Endodermal cell (in vitro differentiated cells): ENCODE measurements at places on chromosomes 3 and 15.

DNA sequence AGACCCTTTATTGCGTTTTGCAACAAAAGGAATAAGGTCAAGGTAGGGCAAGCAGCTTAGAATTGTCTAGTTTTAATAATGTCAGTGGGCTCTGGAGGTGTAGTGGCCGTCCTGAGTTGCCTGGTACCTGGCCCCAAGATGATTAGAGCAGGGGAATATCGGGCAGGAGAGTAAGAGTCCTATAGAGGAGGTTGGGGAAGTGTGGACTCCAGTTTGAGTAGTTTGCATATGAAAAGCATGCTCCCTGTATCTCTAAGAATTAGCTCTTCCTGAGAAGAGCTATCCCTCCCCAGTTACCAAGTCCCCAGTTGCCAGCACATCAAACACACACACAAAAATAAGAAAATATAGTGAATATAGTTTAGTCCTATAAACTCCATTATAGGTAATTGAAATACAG lies 49.2 kb upstream of the ST3GAL6 start:
- no peak for DNase-seq

GRCh38 chr3:135147657-135148056 lies 352.6 kb downstream of the EPHB1 start:
- DNase-seq: no peak

DNA sequence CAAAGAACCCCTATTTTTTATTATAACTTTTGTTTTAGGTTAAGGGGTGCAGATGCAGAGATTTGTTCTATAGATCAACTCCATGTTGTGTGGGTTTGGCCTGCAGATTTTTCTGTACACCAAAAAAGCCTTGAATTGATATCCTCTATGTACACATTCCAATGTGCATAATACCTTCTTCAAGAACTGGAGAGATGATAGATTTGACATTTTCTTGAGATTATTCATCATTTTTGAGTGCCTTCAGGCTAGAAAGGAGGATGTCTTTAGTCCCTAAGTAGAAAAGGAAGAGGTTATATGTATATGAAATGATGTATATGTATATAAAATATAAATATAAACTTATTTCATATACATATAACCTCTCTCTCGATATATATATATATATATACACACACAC lies 1190.0 kb upstream of the ALCAM start:
- no peak for DNase-seq

GRCh38 chr3:3157484-3157883 lies 22.0 kb downstream of the CRBN start:
- DNase-seq: no peak

- DNase-seq: peak; percentile 76
These were observed 38.7 kb downstream of the HSPBAP1 start for GRCh38 chr3:122754929-122755328.

DNA sequence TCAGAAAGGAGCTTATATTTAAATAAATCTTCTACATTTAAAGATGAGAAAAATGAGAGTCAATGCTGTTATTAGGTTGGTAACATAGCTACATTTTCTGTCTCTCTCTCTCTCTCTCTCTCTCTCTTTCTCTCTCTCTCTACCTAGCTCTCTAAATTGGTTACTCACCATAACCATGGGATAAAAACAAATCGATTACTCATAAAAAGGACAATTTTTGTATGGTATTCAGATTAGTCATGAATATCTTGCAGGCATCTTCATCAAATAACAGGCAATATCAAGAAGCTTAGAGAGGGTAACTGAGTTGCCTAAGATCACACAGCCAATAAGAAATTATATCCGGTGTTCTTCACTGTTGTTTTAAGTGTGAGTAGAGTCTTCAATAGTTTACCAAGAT lies 81.8 kb upstream of the ALCAM start:
- no peak for DNase-seq

GRCh38 chr3:66395635-66396034 lies 105.2 kb downstream of the LRIG1 start:
- peak; percentile 43 for DNase-seq

DNA sequence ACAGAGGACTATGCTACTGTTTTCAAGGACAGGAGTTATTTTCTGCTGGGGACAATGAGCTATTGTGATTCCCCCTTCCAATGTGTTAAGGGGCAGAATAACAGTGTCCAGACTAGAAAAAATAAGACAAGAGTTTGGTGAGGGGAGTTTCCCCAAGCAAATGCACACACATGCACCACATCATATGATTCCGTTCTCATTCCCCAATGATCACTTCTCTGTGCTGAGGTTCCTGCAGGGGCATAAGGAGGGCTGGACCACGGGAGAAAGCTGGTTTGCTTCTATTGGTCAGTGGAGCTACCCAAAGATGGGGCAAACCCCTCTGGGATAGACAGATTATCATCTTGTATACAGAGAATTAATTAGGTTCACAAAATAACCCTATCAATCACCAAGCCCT lies 80.6 kb downstream of the RBPMS2 start:
- DNase-seq: no peak

- DNase-seq: no peak
These were observed 4.6 kb upstream of the DENND4A start for GRCh38 chr15:65796610-65797078.

- no peak for DNase-seq
These were observed 1233.1 kb downstream of the OTOL1 start for GRCh38 chr3:162729686-162730085.

- peak; percentile 65 for DNase-seq
These were observed 84.6 kb upstream of the CDV3 start for GRCh38 chr3:133488785-133489367.

DNA sequence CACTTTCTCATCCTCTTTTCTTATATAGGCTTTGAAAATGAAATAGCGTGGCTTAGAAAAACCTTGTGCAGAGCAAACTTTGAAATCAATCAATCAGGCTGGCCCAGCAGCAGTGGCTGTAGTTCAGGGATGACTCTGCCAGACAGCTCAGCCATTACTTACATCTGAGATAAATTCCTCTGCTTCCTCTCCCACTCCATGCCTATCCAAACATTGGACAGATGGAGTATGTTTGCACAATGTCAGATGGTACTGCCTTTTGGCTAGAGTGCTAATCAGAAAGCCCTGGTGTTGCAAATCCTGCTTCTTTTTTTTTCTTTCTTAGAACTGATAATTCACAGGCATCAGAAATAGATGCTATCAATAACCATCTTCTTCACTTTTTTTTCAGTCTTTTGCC lies 1065.1 kb downstream of the AGBL1 start:
- no peak for DNase-seq

DNA sequence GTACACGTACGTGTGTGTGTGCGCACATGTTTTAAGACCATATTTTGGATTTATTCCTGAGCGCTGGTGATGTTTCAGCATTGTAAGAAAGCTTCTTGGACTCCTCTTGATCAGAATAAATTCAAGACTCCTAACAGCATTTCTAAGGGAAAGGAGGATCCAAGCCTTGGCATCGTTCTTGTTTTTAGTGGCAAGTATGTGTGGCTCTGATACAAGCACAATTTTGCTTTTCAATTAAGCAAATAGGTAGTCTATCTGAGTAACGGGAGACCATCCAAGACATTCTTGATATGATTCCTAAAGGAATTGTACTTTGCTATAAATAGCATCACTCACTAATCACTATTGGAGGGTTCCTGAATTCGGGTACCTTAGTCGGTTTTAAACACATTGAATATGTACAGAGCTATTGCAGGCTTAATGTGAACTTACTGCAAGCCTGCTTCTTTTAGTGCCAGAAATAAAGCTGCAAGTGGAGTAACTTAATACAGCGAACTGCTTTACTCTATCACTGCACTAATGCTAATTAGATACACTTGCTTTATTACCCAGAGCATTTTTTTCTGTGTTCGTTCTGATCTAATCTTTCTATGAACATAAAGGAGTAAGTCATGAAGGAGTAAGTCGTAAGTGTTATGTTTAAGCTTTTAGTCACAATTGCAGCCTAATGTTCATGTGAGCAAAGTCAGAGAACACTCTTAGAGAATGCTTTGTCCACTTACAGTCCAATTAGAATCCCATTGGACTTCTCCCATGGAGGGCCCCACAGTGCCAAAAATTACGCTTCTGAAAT lies 186.3 kb downstream of the MCTP2 start:
- DNase-seq: no peak

- DNase-seq: no peak
These were observed 4.1 kb upstream of the EOMES start for GRCh38 chr3:27726240-27726639.

DNA sequence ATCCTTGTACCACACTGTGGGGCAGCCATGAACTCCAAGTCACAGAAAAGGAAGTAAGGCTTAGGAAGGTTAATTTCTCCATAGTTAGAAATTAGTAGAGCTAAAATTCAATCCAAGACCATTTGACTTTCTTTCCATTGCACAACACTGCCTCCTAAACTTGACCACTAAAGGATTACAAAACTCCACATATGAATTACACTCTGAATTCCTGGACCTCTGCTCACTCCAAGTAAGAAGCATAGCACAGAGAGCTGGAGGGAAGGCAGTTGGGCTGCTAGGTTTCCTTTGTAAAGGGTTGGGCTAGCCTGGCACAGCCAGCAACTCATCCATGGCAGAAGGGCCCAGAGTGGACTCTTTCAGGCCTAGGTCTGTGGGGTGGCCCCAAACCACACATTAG lies 134.4 kb downstream of the MYLK start:
- DNase-seq: no peak

DNA sequence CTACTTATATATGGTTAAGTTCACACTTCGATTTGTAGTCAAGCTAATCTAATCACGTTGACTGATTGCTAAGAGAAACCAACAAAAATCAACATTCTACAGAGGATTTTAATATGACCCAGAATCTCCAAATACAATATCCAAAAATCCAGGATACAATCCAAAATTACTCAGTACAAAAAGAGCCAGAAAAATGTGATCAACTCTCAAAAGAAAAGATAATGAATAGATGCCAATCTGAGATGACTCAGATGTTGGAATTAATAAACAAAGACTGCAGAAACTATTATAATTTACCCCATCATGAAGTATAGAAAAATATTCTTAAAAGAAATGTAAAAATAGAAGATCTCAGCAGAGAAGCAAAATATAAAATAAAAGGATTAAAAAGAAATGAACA lies 22.3 kb downstream of the HACL1 start:
- no peak for DNase-seq

DNA sequence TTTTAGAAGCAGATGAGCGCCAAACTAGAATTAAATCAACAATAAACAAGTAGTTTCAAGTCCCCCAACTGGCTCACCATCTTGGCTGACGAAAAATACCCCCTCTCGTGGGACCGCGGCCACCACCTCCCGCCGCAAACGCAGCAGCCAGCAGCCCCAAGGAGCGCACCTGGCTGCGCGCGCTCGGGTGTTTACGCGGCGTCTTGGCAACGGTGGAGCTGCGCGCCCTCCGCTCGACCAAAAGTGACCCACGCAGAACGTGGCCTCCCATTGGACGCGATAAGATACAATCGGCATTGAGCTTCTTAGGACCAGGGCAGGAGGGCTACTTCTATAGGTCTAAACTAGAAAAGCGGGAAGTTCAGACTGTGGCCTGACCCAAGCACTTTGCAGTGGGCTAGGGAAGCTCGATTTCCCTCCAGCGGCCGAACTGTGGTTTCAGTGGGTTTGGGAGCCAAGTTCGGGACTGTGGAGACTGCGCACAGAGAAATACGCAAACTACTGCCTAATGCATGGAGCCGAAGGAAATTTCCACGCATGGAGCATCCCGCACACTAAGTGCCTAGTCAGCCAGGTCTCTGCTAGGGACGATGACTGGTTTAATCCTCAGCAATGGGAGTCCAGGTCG lies at the start of gene MNS1:
TSS of gene MNS1 (minus strand) at position 245 of the 628 bp plus-strand sequence. CDS start at position 80, 165 bp downstream.
- peak; percentile 96 for DNase-seq

- peak; percentile 24 for DNase-seq
These were observed 58.6 kb downstream of the SYNM start for GRCh38 chr15:99163271-99164062.

- no peak for DNase-seq
These were observed 399.6 kb downstream of the PTPRG start for GRCh38 chr3:61960976-61961375.

DNA sequence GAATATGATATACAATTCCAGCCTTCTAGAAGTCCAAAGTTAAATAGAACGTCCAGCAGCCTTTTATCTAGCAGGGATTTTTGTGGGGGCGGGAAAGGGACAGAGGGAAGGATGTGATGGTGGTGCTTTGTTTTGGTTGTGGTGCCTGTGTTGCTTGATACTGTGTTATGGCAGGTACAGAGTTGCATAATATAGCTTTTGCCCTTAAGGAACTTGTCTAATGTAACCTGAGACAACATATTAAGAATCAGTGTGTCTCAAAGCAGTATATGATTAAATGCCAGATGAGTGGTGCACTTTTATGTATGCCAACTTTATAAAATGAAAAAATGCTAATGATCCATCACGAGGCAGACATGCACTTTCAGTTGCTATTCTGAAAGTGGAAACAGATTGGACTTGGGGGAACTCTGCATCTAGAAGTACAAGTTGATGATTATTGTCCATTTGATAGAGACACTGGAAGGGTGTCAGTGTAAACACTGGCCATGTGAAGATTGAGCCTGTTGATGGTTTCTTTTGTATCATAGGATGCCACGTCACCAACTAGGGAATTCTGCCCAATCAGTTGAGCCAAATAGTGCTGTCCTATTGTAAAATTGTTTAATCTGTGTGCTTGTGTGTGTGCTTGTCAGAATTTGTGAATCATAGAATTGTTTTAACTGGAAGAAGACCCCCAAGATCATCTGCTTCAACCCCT lies 23.0 kb downstream of the NEO1 start:
- no peak for DNase-seq
